ENCODE measurements at places on chromosomes 16 and 17.

DNA sequence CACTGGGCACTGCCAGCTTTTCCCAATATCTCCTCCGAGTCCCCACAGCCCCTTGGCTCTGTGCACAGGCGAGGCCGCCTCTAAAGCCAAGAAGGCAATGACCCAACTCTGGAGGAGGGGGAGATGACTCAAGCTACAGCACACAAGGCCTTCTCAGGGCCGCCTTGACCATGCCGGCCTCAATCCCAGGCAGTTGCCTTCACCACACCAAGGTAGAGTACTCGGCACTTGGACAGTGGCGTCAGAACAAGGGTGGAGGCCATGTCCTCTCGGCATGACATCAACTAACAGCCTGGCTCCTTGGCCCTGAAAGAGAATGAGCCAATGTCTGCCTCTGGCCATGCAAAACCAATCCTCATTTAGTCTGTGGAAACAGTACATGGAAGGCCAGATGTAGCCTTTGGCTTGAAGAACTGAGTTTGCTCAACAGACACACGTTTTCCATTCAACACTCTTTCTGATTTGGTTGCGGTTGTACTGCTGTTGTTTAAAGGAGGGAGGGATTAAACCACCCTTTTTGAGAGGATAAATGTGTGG lies 139.6 kb downstream of the XYLT1 start:
- no peak for DNase-seq

- no peak for DNase-seq
Measured at GRCh38 chr17:54102246-54102645, 279.5 kb downstream of the KIF2B start.

GRCh38 chr17:15917438-15918027 lies 27.4 kb upstream of the ADORA2B start:
- DNase-seq, result no peak

- DNase-seq, result no peak
Measured at GRCh38 chr17:50539762-50540559, 7.0 kb upstream of the SPATA20 start.

DNA sequence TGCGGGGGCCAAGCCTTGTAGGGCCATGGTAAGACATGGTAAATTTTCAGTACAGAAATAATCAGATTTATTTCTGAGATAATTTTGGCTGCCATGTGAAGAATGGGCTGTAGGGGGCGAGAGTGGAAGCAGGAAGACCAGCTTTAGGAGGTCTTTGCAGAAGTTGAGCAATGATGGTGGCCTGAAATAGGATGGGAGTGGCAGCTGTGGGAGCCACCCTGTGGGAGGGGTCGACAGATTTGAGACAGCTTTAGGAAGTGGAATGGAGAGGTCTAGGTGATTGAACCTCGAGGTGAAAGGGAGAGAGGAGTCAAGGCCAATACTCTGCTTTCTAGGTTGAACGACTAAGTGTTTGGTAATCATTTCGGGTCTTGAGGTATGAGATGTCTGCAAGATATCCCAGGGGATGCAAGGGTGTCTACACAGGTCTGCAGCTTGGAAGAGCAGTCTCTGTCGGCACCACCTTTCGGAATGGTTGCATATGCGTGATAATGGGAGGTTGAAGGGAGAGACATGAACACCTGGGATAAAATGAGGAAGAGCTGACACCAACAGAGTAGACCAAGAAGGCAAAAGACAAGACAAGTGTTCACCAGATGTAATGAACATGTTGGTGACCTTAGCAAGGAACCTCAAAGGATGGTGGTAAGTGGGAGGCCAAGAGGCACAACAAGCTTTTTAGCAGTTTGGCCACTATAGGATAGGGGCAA lies 4.2 kb upstream of the ATXN7L3 start:
- DNase-seq, result peak; percentile 18

DNA sequence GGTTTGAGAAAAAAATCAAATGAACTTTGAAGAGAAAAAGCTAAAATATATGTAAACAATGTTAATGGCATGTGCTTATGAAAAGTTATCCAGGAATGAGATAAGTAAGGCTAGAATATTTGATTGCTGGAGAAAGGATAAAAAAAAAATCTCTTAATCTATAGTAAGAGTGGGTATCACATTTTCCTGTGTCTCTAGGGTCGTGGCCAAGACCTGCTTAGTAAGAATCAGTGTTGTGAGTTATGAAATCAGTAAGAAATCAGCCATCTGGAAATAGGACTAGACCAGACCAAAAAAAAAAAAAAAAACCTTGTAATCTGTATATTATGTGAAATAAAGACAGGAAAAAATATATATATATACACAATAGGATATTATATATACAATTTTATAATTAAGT lies 1153.9 kb downstream of the CDH11 start:
- DNase-seq, result no peak

DNA sequence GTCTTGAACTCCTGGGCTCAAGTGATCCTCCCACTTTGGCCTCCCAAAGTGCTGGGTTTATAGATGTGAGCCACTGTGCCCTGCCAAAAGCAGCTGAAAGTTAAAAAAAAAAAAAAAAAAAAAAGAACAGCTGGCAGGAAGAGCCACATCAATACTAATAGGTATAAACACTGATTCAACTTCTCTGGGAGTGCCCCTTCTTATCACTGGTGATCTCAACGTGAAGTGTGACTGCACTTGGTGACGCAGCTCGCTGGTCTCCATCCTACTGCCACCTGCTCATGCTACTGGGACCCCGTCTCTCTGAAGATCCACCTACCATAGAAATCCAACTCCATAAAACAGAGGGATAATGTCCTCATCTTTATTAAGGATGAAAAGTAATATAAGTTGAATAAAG lies 40.8 kb downstream of the RNF157 start:
- DNase-seq, result no peak

DNA sequence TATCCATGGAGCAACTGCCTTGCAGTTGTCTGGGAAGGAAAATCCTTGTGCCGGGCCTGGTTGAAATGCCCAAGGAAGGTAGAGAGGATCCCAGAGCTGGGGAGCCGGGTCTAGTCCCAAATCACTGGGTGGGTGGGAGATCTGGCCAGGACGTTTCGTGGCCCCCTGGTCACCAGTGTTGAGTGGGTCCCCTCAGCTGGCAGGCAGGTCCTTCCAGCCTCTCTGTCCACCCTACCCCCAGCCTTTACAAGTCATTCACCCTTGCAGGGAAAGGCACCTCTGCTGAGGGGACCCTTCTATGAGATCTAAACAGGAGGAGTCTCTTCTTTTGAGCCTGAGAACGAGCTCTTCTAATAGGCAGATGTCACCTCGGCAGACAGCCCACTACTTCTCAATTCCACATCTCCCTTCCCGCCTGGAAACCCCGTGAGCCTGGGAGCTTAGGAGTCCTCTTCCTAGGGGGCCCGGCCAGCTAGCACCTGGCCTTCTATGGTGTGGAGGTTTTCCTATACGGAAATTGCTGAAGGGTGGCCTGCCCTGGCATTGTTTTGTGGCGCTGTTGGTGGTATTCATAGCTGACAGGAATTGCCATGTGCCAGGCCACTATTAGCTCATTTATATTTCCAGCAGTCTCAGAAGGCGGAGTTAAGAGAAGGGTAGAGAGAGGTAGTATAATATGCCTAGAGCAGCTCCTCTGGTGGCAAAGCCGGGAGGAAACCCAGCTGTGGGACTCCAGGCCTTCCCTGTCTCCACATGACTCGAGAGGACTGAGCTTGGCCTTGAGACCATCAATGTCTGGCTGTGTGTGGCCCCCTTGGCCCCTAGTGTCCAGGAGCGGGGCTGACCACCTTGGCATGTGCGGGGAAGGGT lies 13.3 kb downstream of the MPRIP start:
- DNase-seq, result no peak

DNA sequence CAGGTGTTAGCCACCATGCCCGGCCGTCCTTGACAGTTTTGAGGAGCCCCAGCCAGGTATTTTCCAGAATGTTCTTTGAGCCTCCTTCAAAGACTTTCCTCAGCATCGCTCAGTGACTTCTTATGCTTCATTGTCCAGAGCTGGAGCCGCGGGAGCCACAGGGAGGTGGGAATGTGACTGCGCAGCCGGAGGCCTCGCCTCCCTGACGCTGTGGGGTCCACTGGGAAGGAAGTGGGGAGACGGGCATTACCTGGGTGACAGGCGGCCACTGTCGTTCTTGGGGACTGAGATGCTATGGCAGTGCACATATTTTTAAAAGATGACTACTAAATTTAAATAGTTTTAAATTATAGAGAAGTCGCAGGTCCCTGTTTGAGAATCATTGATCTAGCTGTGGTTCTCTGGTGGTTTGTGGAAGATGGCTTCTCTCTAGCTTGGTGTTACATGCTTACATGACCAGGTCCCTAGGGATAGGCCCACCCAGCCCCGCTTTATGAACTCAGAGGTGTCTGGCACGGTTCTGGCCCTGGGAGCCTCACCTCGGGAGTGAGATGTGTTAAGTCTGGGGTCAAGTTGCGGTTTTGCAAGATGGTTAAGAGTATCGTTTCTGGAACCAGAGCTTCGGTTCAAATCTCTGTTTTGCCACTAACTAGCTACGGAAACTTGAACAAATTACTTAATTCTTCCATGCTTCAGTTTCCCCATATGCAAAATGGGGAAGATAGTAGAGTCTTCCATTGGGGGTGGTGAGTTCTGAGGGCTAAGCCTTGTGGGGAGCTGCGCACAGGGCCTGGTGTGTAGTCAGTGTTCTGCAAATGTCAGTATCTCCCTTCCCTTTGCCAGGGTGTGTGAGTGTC lies 53.0 kb downstream of the ATP2C2 start:
- no peak for DNase-seq

GRCh38 chr17:57665696-57666095 lies 79.4 kb downstream of the CCDC182 start:
- DNase-seq, result no peak

DNA sequence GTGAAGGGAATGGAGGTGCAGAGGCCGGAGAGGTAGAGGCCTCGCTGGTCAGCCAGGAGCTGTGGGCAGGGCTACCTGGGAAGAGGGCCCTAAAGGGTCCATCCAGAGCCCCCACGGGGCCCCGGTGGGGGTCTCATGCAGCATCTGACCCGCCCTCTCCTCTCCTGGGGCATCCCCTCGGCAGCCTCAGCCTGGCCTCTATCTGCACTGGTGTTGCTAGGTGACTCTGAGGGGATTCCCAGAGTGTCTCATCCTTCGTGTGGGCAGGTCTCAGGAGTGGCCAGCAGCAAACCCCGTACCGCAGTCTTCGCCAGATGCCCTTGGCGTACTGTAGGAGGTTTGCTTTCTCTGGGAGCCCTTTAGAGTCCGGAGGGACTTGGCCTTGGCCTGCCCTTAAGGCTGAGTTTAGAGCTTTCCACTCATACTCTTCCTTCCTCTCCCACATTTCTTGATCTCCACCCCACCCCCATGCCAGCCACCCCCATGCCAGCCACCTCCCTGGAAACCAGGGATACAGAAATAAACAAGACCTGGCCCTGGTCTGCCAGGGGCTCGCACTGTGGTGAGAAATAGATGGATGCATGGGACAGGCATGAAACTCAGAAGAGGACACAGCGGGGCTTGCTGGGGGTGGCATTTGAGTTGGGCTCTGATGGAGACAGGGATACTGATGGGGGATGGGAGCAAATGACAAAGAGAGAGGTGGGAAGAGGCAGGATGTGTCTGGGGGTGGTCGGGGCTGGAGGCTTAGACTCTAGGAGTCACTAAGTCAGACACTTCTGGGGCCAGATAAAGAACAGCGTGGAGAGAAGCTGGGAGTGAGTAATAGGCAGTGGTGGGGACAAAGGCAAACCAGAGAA lies 9.9 kb downstream of the SLC5A10 start:
- no peak for DNase-seq

DNA sequence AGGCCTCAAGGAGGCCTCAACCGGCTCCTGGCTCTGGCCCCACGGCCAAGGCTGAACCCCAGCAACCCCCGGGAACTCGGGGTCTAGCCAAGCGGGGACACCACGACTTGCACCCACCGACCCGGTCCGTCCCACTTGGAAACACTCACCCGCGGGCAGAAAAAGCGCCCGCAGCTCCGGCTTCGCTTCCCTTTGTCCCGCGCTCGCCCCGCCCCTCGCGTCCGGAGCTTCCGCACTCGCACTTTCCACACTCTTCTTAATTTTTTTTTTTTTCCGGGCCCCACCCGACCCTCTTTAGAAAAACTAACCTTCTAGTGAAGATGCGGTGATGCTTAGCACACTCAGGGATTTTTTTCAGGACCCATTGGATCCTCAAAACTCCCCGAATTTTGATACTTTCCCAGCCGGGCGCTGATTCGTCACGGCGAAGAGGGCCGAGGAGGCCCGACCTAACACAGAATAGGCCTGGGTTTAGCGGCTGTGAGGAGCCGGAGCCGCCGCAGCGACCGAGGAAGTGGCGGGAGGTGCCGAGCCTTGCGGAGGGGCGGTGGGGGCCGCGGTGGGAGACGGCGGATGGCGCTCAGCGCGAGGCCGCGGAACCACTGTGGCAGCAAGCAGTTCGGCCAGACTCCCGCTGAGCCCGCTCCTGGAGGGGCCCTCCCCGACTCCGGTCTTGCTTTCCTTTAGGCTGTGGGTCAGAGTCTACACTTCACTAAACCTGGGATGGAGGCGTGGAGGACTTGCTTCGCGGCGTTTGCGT lies at the start of gene SMARCE1:
Gene SMARCE1, minus strand, starts transcription at position 195 of the 760 bp plus-strand sequence. CDS start 2,016 bp downstream, outside the sequence.
- peak; percentile 86 for DNase-seq

- DNase-seq, result no peak
Measured at GRCh38 chr16:1723450-1724147, 17.6 kb downstream of the MAPK8IP3 start.

DNA sequence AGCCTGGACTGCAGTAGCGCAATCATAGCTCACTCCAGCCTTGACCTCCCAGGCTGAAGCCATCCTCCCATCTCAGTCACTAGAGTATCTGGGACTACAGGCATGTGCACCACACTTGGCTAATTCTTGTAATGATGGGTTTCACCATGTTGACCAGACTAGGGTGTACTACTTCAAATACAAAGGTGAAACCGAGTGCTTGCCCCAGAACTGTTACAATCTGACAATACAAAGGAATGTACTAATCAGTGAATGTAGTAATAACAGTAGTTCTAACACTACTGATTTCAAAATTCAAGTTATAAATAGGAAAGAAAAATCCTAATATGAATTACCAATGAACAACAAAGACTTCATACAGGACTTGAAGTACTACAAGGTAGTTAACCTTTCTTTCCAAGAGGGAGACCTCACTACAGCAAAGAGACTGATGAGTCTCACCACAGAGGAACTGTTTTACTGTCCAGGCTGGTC lies 24.4 kb downstream of the CRK start:
- DNase-seq, result no peak

GRCh38 chr17:66523378-66524200 lies 221.2 kb downstream of the PRKCA start:
- no peak for DNase-seq

- DNase-seq, result no peak
Measured at GRCh38 chr17:3678821-3679530, 10.4 kb downstream of the EMC6 start.

DNA sequence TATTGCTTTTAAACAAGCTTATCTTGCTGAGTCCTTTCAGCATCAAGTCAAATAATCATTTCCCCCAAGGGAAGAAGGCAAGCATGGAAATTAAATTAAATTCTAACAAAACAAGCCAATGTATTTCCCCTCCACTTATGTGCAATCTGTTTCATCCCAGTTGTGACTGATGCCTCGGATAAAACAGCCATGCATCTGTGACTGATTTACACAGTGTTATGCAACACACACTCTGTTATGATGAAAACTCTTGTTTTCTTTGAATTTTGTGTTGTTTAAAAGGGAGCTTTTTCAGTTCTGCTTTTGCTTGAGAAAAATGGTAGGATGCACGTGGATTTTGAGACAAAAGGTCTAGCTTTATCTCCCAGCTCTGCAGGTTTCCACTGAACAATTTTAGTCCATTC lies 32.6 kb downstream of the TMEM100 start:
- no peak for DNase-seq
